NCI-H1417 (cell line): ENCODE measurements at places on chromosomes 11 and 22.

DNA sequence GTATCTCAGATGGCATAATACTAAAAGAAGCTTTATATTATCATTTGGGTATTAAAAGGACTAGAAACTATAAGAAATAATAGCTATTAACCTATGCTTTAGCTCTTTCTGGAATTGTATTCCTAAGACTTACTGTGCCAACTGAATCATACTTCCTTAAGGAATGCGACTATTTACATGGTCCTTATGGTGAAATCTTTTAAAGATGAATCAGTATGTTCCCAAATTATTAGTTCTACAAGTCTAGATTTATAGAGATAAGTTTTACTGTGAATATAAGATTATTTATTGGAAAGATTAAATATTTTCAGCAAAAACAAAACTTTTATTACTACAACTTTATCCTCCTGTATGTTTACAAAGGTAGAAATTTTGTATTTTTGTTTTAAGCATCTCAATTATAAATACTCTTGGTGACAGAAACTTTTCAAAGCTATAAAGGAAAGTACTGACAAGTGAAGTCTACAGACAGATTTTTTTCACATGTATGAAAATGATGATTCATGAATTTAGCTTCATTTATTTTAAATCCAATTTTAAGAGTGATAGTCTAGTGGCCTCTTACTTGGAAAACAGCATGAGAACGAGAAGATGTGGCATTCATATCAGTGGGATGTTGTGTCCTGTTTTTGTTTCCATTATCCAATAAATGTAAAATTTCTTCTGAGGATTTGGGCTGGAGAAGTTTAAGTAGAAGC lies 17.8 kb downstream of the KIF18A start:
- no peak for DNase-seq

GRCh38 chr11:3126207-3126865 lies 38.8 kb downstream of the OSBPL5 start:
- DNase-seq = no peak

DNA sequence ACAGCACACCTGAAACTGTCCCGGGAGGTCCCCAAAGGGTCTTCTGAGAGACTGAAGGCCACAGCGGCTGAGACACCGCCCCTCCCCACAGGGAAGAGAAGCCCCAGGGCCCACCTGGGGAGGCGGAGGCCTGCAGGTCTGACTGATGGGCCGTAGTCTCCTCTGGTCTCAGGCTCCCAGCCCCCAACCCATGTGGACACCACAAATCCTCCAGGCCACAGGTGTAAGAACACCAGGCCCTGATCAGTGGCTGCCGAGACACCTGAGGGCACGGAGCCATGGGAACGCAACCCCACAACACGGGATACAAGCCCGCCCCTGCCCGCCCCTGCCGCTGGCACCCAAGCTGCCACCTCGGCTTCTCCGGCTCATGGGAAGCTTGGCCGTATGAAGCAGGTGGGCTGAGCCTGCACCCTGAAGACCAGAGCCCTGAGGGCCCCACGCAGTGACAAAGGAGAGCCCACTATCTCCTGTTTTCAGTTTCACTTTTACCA lies 46.3 kb downstream of the BRD1 start:
- DNase-seq = no peak

DNA sequence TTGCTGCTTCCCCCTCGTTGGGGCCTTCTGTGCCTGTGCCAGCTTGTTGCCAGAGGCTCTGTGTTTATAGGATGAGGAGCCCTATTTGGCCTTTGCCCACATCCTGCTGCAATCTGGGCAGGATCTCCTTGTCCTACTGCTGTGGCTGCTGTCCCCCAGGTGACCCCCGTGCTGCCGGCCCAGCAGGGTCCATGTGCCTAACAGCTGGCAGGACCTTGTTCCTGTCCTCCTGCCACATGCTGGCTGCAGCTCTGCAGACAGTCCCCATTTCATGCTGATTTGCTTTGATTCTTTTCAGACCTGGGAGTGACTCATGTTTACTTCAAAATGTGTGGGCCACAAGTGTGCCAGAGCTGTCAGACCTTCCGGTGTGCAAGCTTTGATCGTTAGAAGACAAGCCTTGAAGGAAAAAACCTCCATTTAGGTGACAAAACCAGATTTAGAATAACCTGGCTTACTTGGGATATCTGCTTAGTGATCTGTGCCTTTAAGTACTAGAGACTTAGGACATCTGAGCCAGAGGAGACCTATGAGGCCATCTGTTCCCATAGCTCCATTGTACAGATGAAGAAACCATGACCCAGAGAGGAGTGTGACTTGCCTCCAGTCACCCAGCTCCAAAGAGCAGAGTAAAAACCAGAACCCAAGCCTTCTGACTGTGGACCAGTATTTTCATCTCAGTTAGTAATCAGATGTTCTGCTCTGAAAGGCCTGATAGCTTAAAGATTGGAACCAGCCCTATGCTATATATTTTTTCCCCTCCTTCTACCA lies 11.1 kb downstream of the NAV2 start:
- DNase-seq = no peak
